ENCODE measurements at places on chromosomes 6 and 20.

GRCh38 chr6:92559611-92560010, 859.7 kb downstream of the EPHA7 start:
- no peak for DNase-seq

DNA sequence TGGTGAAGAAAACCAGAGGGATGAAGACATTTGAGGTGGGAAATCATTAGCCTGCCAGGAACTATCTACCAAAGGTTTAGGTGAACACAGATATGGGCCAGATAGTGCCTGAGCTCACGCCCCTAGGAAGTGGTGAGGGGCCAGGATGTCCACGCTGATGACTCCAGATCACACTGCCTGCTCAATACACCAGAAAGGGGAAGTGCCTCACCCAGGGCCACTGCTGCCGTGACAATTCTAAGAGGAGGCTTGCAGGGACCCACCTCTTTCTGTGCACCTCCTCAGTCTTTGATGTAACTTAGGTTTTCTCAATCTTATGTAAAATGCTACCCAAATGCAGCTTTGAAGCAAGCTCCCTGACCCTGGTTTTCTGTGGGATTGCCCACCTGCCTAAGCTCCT, 5.4 kb upstream of the RAB44 start:
- no peak for DNase-seq

GRCh38 chr20:53786445-53787267, 193.0 kb upstream of the ZNF217 start:
- no peak for DNase-seq

GRCh38 chr20:1536893-1537730, 20.4 kb downstream of the SIRPD start:
- DNase-seq, result no peak

GRCh38 chr20:32477594-32478512, 107.3 kb downstream of the NOL4L start:
- DNase-seq, result no peak
